ENCODE measurements at places on chromosomes 1 and 21. TPM values are rescaled to one million over a fixed set of nuclear protein-coding genes. Genes with fewer than 3 reads are reported as not detected.

The IVL gene
- not detected for total RNA-seq

The LRRIQ3 gene
- total RNA-seq = 1.1 TPM

The SPATA6 gene
- 5.3 TPM for total RNA-seq

The PRAMEF14 gene
- total RNA-seq = not detected

The MTARC2 gene
- total RNA-seq = 2.4 TPM

The FMO1 gene
- total RNA-seq = 0.16 TPM

The ZNF697 gene
- total RNA-seq = 7.6 TPM

The CHD5 gene
- total RNA-seq = under 0.01 TPM

The BRDT gene
- total RNA-seq = not detected

The UBL4B gene
- total RNA-seq = 0.09 TPM

The STIL gene
- 2.4 TPM for total RNA-seq

The GOLT1A gene
- total RNA-seq = not detected

The IGSF3 gene
- 0.26 TPM for total RNA-seq

The TMEM39B gene
- 8.2 TPM for total RNA-seq

The WNT9A gene
- total RNA-seq = 2.8 TPM

The S100A7 gene
- not detected for total RNA-seq

The PLCH2 gene
- total RNA-seq = 0.16 TPM

The USF1 gene
- 125 TPM for total RNA-seq

The FAM72C gene
- 0.09 TPM for total RNA-seq

The CNST gene
- 14.3 TPM for total RNA-seq

The CD1D gene
- 0.09 TPM for total RNA-seq

The SLC16A4 gene
- 47.1 TPM for total RNA-seq

The IGSF5 gene
- 0.09 TPM for total RNA-seq

The ZDHHC18 gene
- total RNA-seq = 2.8 TPM

The GBP5 gene
- 0.16 TPM for total RNA-seq

The SELL gene
- 0.09 TPM for total RNA-seq

The CCNL2 gene
- total RNA-seq = 141 TPM

Data from bronchial smooth muscle cell (primary cell).